ENCODE measurements at places on chromosomes 7 and 10.

DNA sequence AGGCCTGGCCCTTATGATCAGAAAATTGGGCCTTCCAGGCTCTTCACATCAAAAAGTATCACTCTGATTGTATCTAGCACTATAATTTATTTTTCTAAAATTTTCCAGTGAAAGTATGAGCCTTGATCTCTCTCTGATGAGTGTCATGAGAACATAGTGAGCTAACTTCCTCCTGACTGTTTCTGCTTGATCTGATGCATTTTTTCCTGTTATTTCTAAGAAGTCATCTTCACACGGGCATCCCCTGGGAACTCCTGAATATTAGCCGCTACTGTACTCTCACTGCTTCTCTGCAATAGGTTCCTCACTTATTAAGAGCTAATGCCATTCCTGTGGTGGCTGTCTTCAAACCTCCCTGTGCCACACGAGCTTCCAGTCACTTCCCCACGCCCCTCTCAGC lies 63.1 kb upstream of the ZPBP start:
- no peak for DNase-seq

DNA sequence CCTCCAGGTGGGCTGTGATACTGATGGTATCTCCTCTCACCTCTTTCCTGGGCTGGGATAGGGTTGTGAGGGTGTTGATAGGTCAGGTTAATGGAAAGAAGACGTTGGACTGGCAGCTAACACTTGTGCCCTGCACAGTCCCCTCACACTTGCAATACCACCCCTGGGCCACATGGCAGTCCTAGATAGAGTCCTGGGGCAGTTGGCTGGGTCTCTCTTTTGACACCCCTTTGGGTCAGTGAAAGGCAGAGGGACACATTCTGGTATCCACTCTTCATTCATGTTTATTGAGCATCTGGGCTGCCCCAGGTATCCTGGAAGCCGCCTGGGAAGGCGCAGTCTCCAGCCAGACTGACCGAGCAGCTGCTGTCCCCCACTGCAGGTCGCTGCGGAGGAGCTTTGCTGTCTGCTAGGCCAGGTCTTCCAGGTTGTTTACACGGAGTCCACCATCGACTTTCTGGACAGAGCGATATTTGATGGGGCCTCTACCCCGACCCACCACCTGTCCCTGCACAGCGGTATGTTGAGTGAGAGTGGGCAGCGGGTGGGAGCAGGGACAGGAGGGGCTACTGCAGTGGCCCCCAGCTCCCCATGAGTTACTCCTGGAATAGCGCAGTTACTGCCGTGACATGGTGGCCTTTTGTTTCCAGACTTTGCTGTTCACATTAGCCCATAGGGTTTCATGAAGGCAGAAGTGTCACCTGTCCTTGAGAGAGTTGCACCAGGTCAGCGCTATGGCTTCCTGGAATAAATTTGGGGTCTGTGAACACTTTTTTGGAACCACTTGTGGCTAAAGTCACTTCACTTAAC lies 19.1 kb downstream of the NACAD start:
- no peak for DNase-seq

DNA sequence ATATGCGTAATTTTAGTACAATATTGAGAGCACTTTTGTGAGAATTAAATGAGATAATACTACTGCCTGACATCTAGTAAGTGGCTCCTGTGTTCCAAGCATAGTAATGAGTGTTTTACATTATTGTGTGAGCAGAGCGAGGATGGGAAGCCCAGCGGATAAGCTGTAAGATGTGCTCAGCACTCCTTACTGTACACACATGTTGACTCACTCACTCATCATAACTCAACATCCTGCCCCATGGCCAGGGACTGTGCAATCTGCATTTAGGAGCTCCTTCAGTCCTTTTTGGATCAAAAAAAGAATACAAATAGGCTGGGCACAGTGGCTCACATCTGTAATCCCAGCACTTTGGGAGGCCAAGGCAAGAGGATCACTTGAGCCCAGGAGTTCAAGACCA lies 72.9 kb upstream of the NEBL start:
- no peak for DNase-seq

DNA sequence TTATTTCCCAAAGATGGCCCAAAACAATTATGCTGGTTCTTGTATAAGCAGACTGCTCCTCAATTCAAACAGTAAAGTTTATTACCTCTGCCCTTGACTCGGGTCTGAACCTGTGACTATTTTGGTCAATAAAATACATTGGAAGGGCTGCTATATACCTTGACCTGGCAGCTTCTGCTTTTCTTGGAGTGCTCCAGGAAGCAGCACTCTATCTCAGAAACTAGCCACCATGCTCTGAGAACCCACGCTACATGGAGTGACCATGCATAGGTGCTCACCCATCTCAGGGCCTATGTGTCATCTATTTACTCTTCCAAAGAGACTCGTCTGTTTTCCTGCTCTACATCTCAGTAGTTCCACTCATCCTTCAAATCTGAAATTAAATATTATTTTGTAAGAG lies 299.9 kb downstream of the AHR start:
- DNase-seq = no peak

DNA sequence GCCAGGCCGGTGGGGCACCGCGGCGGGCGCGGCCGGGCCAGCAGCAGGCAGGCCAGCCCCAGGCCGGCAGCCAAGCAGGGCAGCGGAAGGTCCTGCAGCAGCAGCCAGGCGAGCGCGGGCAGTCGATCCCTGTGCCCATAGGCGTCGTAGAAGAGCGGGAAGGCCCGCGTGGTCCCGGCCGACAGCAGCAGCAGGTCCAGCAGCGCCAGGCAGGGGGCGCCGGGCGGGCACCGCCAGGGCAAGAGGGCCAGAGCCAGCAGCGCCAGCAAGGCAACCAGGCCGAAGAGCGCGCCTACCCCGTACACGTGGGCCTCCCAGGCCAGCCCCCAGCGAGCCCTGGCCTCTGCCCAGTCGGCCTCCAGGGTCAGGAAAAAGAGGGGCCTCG lies 8.4 kb upstream of the RBM28 start:
- DNase-seq = no peak

DNA sequence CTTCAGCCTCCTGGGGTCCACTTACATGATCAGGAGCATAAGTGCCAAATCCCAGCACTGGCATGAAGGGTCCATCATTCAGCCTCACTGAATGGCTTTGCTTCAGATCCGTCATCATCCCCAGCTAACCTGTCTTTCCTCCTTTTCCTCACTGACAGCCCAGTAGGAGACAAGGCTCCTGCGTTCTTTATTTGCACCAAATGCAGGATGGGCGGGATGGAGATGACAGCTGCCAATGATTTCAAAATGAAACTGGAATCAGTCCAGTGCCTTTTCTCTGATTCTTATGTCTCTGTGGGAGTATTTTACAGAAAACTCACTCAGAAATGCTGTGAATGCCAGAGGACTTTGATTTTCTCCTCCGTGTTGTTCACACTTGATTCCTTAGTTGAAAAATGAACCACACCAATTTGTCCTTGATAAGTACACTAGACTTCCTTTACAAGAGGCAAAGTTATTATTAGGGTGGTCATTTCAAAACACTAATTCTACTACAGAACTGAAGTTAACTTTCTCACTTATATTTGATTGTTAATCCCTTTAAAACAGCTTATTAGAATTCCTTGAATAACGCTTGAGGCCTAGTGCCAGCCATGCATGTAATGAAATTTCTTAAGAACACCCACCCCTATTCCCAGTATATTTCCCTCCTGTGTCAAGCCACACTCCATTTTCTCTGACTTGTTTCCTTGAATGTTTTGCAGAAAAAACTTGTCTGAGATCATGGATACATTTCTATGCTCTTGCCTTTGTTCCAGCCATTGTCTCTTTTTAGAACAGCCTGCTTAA lies at the start of gene AKR1C8:
Gene AKR1C8 (minus strand): TSS at position 164 of the 789 bp plus-strand sequence. CDS start 46 bp downstream, at position 118.
- DNase-seq = no peak
